Activated naive CD4-positive, alpha-beta T cell treated with anti-CD3 and anti-CD28 coated beads, Interleukin-2, amount 50 U/mL, for 16 hours (primary cell): ENCODE measurements at places on chromosomes 2 and 18.

- no peak for DNase-seq
Observed at GRCh38 chr2:142175813-142176338, 45.1 kb upstream of the LRP1B start.

DNA sequence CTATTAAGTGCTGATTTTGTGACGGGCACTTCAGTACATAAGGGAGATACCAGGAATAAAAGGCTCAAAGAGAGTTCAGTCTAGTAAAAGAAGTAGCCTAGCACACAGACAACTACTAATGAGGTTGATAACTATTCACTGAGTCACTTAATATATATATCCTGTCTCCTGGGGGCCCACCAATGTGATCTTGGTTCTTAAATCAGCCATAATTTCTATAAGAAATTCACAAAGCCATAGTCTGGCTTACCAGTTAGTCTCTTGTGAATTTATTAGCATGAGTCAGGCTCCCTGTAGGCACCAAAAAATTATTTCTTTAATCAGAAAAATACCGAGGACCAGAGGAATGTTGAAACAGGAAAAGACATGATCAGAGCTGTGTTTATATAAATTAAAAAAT lies 10.4 kb downstream of the KCNE4 start:
- DNase-seq, result no peak

GRCh38 chr2:831622-832021 lies 119.0 kb upstream of the SNTG2 start:
- DNase-seq, result no peak

DNA sequence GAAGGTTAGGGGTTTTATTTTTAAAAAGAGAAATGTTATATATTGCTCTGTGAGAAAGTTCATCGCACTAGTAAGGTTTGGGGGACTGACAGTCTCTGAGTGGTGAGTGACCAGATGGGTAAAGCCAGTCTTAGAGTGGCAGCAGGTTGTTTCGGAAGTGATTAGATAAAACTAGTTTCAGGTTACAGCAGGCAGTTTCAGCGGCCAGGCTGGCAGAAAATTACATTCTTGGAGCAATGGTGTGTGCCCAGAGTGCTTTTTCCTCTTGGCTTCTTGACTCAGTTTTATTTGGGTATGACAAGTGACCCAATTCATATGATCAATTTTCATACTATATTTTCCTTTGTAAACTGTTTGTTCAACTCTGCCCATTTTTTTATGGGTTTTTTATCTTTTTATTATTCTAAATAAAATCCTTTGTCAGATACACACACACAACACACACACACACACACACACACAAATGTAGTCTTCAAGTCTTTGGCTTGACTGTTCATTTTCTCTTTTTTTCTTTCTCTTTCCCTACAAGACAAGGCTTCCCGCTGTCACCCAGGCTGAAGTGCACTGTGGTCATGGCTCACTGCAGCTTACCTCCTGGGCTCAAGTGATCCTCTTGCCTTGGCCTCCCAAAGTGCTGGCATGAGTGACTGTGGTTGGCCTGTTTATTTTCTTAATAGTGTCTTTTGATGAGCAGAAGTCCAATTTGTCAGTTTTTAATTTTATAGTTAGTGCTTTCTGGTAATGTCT lies 30.9 kb downstream of the RALBP1 start:
- no peak for DNase-seq

DNA sequence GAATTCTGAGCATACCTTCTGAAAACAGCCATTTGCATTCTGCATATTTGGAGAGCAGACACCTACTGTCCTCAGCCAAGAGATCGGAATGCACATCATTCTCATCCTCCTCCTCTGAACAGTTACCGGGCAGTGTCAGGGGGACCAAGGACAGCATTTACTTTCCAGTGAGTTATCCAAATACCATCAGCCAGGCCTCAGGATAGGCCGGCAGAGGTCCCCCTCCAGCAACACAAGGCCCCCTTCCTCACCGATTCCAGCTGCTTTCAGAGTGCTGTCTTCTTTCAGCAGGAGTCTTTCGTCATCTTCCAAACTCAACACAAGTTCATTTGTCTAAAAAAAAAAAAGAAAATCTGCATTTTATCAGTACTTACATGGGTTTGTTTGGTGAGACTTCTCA lies 55.3 kb downstream of the C2orf76 start:
- DNase-seq, result no peak

- no peak for DNase-seq
Observed at GRCh38 chr2:134536296-134536695, 182.5 kb downstream of the TMEM163 start.

GRCh38 chr18:79812052-79812451 lies 14.3 kb downstream of the KCNG2 start:
- DNase-seq, result no peak

GRCh38 chr18:33444709-33445108 lies 4.2 kb upstream of the CCDC178 start:
- DNase-seq, result no peak

GRCh38 chr18:45384962-45385315 lies 230.3 kb upstream of the SLC14A2 start:
- DNase-seq, result no peak

GRCh38 chr2:74648009-74648443 lies at the start of gene M1AP:
Gene M1AP, minus strand, starts transcription at chr2:74648330. Its CDS starts 8,055 bp downstream, at chr2:74640275.
- DNase-seq, result peak; percentile 13

DNA sequence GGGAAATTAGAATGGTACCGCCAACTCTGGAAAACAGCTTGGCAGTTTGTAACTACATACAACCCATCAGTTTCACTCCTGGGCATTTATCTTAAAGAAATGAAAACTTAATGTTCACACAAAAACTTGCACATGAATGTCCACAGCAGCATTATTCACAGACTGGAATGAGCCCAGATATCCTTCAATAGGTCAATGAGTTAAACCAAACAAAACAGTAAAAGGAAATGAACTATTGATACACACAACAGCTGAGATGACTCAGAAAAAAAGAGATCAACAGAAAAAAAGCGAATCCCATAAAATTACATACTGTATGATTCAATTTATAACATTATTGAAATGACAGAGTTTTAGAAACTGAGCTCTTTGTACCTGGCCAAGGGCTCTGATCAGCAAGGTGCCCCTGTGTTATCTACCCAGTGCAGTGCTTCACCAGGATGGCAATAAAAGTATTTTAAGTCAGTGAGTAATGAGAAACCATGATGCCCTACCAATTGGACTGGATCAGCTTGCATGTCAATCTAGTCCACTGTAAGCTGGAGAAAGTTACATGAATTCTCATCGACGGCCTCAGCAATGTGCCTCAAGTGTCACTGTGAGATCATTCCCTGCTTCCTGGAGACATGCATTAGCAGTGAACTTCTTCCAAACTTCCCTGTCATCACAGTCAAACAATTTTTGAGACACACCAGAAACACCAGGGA lies 21.9 kb downstream of the TMEM237 start:
- DNase-seq, result no peak

GRCh38 chr2:206981739-206982340 lies 42.5 kb downstream of the CPO start:
- DNase-seq, result peak; percentile 52

DNA sequence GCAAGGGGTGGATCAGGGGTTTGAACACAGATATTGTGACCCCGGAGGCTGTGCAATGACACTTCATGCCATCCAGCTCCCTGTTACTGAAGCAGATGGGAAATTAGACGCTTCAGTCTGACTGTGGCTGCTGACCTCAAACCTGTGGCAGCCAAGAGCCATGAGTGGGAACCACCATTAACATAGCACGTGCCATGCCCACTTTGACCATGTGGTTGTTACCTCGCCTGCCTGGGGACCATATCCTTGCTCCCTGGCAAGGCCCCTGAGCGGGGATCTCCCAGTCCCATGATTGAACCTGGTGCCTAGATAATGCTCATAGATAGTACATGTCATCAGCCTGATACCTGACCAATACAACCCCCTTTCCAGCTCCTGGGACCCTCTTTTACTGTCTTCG lies 68.9 kb downstream of the CYP26B1 start:
- no peak for DNase-seq

GRCh38 chr2:24881623-24882022 lies 38.4 kb downstream of the ADCY3 start:
- DNase-seq, result no peak

DNA sequence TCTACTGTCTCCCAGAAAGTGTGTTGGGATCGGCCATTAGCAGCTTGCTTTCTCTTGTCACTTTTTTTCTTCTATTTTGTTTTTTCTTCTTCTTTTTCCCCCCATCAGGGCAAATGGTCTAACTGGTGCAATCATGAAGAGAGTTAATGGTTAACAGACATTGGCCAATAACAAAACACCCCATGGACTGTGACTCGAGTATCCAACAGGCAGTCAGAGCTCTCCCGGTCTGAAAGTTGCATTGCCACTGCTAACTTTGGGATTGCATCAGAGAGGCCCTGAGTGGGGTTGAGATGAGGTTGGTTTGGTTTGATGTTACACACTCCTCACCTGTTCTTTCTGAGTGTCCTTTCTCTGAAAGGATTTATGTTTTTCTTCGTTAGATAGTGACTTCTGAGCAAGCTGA lies 12.9 kb upstream of the SNORC start:
- no peak for DNase-seq

- DNase-seq, result no peak
Observed at GRCh38 chr2:152114366-152114765, 15.5 kb upstream of the CACNB4 start.

- DNase-seq, result no peak
Observed at GRCh38 chr2:158478237-158478636, 21.5 kb downstream of the PKP4 start.

GRCh38 chr2:123086613-123087385 lies 938.3 kb upstream of the CNTNAP5 start:
- no peak for DNase-seq

DNA sequence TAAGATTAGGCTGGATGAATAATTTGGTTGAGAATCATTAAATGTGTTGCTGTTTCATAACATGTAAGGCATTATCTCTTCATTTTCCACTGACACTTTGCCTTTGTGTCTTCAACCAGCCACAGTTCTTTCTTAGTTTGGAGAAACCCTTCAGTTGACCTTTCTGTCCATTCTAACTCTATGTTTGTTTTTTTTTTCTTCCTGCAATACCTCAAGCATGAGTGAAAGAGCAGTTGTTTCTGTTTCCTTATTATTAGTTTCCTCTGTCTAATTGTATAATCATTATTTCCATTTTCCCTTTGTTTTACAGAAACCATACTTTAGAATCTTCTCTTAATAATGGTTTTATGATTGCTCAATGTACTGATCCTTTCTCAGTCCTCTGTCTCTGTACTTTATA lies 25.6 kb downstream of the HADHB start:
- DNase-seq, result no peak

DNA sequence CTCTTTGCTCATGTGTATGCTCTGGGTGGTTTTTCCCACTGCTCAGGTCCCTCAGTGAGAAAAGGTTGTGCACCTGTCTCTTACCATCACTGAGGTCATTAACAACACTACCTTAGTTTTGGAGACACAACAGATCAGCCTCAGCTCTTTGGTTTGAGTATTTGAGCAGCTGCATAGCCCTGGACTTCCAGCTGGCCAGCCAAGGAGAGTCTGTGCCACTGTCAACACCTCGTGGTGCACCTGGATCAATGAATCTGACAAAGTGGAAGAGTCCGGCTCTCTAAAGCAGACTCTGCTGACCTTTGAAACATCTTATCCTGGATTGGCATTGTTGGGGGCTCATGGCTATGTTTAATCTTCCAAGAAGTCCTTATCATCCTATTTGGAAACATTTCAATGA lies 30.0 kb downstream of the SERPINB8 start:
- DNase-seq, result no peak

DNA sequence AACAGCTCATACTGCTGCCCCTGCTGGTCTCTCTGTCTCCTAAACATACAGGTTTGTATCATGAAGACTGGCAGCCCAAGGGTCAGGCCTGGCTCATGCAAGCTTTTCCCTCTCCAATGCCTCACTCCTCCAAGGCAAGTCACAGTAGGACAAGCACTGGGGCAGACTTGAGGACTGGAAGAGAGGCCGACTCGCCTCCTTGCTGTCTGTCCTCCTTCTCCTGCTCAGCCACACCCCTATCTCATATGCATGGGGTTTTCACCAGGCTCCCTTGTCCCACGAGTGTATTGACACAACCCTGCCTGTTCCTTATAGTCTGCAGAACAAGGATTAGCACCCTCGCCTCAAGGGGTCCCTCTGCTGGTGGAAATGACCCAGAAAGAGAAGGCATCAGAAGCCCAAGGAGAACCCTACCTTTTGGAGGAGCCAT lies 223.7 kb downstream of the SOX11 start:
- DNase-seq, result no peak

DNA sequence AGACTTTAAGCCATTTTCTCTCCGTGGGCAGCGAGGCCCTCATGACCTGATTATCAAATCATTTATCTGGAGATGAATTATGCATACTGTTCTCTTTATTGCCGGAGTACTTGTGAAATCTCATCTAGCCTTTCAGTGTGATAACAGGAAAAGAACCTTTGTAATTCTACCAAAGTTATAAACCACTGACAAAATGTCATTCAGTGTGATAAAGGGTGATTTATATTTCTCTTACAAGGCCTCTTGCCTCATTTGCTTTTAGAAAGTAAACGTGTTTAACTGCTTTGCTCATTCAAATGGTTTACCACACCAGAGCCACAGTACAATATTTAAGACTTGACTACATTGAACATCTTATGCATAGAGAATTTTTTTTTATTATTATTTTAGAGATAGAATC lies 13.8 kb downstream of the MTCL1 start:
- DNase-seq, result no peak
